Keratinocyte (primary cell): ENCODE measurements at places on chromosomes 7 and 10. TPM values are rescaled to one million over a fixed set of nuclear protein-coding genes. Genes with fewer than 3 reads are reported as not detected.

- no peak for DNase-seq
- peak overlapping the region; percentile 78 for H3K27ac ChIP-seq
- H3K4me1 ChIP-seq: peaks cover 20% of the 10 kb centered on the region
- H3K36me3 ChIP-seq: peaks cover 10% of the 10 kb centered on the region
- H3K27me3 ChIP-seq: no peaks in the 10 kb centered on the region
- H3K4me3 ChIP-seq: peak overlapping the region; percentile 82
Measured at GRCh38 chr7:73739387-73739767, 775 bp upstream of the ABHD11 start.

Gene NOLC1
- 76.2 to 195 TPM (median 126 TPM) in 3 replicates for polyA plus RNA-seq

DNA sequence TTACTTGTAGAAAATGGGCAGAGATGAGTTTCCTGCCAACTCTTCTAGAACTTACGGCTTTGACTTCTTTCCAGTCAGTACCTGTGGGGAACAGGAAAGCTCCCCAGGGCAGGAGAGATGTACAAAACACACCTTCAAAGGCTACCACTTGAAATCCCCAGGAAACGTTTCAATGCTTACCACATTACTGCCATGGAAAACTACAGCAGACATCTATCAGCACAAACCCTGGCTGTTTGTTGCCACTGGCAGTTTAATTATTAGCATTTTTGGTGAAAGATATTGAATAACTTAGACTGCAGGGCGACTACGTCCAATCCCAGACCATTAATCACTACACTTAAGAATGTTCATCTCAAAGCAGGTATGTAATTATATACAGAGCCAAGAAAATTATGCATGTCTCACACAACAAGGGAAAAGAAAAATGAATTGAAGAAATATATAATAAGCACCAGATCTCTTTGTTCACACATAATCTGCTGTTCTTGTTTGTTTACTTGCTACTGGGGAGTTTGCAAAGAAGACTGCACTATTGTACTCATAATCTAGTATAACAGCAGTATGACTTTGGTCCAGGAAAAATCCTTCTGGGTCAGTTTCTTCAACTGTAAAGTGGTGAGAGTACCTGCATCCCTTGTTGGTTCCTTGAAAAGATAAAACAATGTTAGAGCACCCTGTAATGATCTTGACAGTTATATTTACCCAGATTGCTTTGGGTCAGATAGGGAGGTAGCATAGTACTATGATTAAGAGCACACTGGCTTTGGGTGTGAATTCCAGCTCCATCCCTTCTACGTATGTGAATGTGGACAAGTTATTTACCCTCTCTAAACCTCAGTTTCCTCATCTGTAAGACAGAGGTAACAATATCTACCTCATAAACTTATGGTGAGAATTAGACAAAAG is 138.3 kb downstream of the DOCK4 start:
- peaks cover 45% of the 10 kb centered on the region for H3K4me1 ChIP-seq
- H3K36me3 ChIP-seq: no peaks in the 10 kb centered on the region
- no peak overlapping the region for H3K27ac ChIP-seq
- DNase-seq: no peak
- H3K27me3 ChIP-seq: no peaks in the 10 kb centered on the region

Gene CFAP70
- polyA plus RNA-seq: 0.60 to 4.4 TPM (median 2.1 TPM) in 3 replicates

Gene POLR2J
- polyA plus RNA-seq: 65.0 to 71.8 TPM (median 65.9 TPM) in 3 replicates

GRCh38 chr7:158241919-158242318 is 345.7 kb downstream of the PTPRN2 start:
- H3K36me3 ChIP-seq: no peaks in the 10 kb centered on the region
- H3K4me1 ChIP-seq: no peaks in the 10 kb centered on the region
- no peak for DNase-seq
- no peak overlapping the region for H3K4me3 ChIP-seq
